ENCODE measurements at places on chromosomes 5 and 9.
A peak's percentile ranks its signal among the peaks of the same experiment; 100 is the strongest.

- DNase-seq: no peak
Observed at GRCh38 chr5:109929376-109929775, 239.6 kb downstream of the MAN2A1 start.

DNA sequence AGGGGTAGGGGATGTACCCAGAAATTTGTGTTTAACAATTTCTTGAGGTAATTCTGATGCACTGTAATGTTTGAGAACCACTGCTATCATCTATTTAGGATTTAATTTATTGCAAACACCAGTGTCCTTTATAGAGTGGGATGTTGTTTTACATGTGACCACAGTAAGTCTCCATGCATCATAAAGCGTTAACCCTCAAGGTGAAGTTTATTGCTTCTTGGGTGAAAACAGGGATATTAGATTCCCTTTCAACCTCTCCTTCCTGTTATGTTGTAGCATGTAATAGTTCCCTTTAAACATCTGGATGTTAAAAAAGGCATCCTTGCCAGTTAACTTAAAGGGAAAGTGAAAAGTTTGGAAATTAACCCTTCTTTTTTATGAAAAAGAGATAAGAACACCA lies 35.8 kb upstream of the ATG10 start:
- no peak for DNase-seq

DNA sequence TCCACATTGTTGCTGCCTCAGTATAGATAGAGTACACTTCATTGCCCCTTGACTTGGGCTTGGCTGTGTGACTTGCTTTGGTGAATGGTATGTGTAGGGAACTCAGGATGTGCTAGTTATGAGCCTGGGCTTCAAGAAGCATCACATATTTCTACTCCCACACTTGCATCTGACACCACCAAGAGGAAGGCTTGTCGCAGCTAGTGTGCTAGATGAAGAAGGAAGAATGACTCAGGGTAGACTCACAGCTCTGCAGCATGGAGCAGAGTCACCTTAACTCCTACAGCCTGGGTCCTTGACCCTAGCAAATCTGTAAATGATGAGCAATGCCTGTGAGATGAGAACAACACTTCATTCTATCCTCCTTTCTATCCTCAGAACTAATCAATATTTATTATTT lies 261.8 kb downstream of the ASTN2 start:
- peak; percentile 53 for DNase-seq

DNA sequence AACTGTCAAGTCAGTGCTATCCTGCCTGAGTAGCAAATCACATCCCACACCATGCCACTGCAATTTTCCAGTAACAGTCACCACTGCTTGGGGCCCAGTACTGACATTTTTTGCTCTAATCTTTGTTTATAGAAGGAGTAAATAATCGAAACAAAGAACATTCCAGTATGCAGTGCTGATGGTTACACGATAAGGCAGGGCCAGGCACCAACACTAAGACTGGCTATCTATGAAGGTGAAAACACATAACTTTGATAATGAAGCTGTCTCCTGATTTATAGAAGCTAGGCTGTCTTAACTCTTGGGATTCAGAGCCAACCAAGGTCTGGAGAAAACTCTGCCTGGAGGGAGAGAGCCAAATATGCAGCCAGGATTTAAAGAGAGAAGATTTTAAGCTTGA lies 365.3 kb downstream of the BNC2 start:
- DNase-seq: peak; percentile 77

Measured in fibroblast of skin of right biceps (primary cell).